ENCODE measurements at places on chromosomes 1 and 21.

DNA sequence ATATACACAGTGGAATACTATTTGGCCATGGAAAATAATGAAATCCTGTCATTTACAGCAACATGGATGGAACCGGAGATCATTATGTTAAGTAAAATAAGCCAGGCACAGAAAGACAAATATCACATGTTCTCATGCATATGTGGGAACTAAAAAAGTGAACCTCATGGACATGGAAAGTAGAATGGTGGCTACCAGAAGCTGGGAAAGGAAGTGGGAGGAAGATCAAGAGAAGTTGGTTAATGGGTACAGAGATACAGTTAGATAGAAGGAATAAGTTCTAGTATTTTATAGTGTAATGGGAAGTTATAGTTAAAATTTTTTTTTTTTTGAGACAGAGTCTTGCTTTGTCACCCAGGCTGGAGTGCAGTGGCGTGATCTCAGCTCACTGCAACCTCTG lies 34.8 kb upstream of the CREG1 start:
- no peak for DNase-seq

- peak; percentile 96 for DNase-seq
These were observed 896 bp upstream of the DUSP10 start for GRCh38 chr1:221742555-221743415.

- DNase-seq = no peak
These were observed 21.2 kb downstream of the PEX14 start for GRCh38 chr1:10495952-10496351.

- DNase-seq = no peak
These were observed 179.6 kb downstream of the TGFBR3 start for GRCh38 chr1:91706140-91706957.

DNA sequence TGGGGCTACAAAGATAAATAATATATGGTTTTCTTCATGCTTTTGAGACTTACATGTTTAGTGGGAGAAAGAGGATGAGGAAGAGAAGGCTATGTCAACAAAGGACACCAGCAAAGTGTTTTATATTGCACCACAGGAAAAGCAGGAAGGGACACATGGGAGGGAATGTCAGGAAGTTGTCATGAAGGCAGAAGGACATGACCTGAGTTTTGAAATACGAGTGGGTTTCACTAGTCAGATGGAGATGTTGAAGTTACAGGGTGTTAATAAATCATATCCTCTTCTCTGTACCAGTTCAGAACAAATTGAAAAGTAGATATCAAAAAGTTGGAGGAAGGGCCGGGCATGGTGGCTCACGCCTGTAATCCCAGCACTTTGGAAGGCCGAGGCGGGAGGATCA lies 18.2 kb upstream of the AGO1 start:
- no peak for DNase-seq

DNA sequence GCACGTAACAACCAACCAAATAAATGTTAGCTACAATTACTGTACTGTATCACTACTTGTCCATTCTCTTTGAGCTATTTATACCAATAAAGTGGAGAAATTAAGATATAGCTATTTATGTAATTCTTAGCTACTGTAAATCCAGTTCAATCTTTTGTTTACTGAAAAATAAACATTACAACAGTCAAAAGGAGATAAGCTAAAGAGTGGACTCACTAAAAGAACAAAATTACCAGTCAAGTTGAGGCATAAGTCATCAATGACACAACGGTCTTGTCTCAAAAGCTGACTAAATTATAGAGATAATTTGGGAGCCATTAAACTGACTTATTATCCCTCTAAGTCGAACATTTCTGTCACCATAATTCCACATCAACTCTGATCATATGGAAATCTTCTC lies 22.5 kb downstream of the TGFBR3 start:
- no peak for DNase-seq

DNA sequence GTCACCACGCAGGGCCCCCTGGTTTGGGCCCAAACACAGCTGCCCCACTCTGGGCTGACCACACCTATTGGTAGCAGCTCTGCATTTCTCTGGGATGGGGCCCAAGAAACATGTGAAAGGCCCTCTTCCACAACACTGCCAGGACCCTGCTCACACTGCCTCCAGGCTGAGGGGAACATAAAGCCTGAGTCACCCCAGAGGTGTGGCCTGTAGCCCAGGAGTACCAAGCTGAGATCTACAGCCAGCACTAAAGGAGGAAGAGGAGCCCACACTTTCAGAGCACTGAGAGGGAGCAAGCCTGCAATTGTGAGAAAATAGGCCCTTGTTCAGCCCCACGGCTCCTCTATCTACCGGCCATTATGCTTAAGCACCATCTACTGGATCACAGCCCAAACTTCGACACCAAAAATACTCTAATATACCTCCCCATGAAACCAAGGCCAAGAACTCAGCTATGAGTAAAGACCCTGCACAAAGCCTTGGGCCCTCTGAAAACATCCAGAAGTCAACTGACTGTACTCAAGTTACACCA lies 14.4 kb upstream of the OR2T10 start:
- no peak for DNase-seq

- DNase-seq = no peak
These were observed 381.5 kb downstream of the OMA1 start for GRCh38 chr1:58165073-58165472.

Data from left ventricle myocardium superior (tissue), 1 donor.